ENCODE measurements at places on chromosomes 11 and 22.

- no peak for DNase-seq
Observed at GRCh38 chr11:115894176-115894575, 390.0 kb upstream of the CADM1 start.

GRCh38 chr11:96033095-96033494, 109.2 kb upstream of the MTMR2 start:
- DNase-seq: no peak

DNA sequence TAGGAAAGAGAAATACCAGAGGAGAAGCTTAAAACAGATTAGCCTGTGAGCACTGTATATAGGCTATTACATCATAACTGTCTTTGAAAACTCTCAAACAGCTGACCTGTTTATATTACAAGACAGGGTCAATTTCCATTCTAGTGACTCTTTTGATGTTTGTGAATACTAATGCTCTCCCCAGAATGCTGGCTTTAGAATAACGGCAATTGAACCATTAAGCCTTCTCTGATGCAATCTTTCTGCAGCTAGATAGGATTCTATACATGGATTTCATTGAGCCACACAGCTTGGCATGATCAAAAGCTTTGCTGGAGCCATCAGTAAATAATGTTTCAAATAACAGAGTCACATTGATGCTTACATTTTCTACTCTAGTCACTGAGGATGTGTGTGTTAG, 122.7 kb upstream of the FAT3 start:
- no peak for DNase-seq

- peak; percentile 90 for DNase-seq
Observed at GRCh38 chr22:45538281-45538680, 35.6 kb downstream of the FBLN1 start.

DNA sequence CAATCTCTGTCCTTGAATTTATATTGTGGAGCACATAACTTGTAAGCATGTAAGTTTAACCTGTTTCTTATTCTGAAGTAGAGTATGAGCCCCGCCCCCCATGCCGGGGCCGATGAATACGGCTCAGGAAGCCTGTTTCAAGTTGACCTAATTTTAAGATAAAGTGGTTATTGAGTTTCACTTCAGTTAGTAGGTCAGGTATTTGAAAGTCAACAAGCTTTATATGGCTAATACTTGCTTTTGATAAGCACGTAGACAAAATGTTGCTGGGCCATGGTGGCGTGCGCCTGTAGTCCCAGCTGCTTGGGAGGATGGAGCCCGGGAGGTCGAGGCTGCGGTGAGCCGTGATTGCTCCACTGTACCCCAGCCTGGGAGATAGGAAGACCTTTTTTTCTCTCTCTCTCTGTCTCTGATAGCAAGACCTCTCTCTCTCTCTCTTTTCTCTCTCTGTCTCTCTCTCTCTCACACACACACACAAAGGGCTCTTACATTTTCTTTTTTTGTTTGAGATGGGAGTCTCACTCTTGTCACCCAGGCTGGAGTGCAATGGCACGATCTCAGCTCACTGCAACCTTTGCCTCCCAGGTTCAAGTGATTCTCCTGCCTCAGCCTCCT, 14.4 kb downstream of the YWHAH start:
- no peak for DNase-seq

DNA sequence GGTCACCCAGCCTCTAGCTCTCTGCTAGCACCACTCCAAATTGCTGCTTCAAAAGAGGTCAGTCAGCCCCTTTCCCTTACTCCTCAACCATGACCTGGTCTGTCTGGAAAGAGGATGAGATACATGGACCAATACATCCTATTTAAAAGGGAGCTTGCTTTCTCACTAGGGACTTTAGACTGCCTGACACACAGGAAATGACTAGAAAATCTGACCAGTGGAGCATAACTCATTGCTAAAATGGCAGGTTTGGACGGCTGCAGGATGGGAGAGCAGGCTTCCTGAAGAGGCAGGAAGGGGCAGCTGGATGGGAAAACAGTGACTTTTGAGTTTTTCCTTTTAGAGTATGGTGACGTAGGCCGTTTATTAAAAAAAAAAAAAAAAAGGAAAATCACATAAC, 25.3 kb downstream of the STIM1 start:
- no peak for DNase-seq

GRCh38 chr11:62923601-62924411, 2.6 kb upstream of the CHRM1 start:
- DNase-seq: no peak

DNA sequence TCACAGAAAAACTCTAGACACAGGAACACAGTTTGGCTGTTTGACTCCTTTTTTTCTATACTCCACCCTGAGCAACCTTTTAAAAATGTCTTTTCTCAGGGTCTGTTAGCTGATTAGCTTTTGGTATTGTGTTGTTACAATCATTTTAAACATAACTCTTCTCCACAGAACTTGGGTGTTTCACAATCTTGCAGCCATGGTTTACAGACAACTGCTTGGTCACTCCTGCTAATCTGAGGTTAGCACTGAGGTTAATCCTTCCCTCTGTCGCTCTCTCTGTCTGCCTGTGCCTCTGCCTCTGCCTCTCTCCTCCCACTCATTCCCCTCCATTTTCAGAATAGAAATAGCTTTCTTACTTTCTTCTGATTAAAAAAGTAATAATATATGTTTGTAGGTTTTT, 62.4 kb upstream of the ZBED5 start:
- no peak for DNase-seq

GRCh38 chr22:46058591-46059519, 81.9 kb upstream of the WNT7B start:
- DNase-seq: peak; percentile 24

DNA sequence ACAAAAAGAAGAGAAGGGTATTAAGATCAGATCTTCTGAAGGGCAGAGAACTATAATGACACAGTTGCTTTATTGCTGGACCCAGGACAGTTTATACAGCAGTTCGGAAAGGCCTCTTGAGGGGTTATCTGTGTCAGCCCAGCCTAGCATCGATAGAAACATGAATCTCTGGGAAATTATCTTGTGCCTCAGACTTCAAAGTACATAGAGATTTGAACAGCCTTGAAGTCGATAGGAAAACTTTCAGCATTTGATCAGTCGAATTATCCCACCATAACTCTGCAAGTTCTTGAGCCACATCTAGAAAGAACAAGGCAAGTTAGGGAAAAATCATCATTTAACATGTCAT, 2.5 kb upstream of the LMO2 start:
- DNase-seq: no peak

GRCh38 chr11:117328375-117329010, 839 bp downstream of the CEP164 start:
- no peak for DNase-seq

GRCh38 chr11:9206496-9206895, 58.7 kb downstream of the DENND5A start:
- DNase-seq: no peak

DNA sequence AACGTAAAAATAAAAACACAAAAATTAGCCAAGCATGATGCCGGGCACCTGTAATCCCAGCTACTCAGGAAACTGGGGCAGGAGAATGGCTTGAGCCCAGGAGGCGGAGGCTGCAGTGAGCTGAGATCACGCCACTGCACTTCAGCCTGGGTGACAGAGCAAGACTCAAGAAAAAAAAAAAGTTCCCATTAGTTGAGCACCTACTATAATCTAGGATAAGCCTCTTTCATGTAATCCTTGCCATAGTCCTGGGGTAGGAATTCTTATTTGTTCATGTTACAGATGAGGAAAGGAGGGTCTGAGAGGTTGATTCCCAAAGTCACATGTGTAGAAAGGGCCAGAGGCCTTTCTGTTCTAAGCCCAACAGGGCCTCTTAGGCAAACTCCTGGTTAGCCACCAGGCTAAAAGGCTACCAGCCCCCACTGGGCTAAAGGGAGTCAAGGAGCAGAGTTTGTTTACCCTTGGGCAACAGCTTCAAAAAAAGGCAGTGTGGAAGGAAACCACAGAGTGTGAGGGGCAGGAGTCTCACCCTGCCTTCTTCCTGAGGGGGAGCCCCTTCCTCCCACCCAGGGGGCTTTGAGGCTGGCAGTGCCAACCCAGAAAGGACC, 21.6 kb upstream of the CSNK1E start:
- DNase-seq: peak; percentile 11

- no peak for DNase-seq
Observed at GRCh38 chr11:17489751-17490150, 13.1 kb upstream of the ABCC8 start.

DNA sequence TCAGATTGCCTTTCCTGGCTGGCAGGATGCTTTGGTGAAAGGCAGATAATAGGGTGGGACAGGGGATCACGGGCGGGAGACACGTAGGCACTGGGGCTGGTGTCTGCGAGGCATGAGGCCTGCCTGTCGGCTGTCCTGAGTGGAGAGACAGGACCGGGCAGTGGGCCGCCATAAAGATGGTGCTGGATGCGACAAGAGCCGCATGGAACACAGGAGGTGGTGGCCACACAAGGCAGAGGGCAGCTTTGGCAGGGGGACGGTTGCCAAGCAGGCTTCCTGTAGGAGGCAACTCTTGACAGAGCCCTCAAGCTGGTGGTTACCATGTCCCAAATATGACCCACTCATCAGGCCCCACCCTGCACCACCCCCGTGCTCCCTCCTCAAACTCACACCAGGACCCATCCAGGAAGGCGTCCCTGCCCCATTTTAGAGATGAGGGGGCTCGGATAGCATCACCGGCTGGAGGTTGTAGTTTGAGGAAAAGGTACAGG, 4.9 kb upstream of the PPARA start:
- no peak for DNase-seq

DNA sequence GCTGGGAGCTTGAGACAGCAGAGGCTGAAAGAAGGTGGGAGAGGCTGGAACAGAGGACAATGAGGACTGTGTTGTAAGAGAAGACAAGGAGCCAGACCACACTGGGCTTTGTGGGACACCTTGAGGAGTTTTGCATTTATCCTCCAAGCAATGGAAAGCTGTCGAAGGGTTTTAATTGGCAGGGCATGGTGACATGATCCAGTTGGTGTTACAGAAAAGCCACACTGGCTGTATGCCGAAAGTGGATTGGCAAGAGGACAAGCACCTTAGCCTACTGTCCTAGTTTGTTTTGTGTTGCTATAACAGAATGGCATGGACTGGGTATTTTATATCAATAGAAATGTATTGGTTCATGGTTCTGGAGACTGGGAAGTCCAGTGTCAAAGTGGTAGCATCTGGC, 14.0 kb upstream of the APLNR start:
- no peak for DNase-seq

- no peak for DNase-seq
Observed at GRCh38 chr11:102026959-102027358, 20.3 kb upstream of the CFAP300 start.

GRCh38 chr11:73346186-73346935, 29.8 kb upstream of the RELT start:
- no peak for DNase-seq

- no peak for DNase-seq
Observed at GRCh38 chr22:47122441-47123000, 360.1 kb downstream of the TBC1D22A start.

DNA sequence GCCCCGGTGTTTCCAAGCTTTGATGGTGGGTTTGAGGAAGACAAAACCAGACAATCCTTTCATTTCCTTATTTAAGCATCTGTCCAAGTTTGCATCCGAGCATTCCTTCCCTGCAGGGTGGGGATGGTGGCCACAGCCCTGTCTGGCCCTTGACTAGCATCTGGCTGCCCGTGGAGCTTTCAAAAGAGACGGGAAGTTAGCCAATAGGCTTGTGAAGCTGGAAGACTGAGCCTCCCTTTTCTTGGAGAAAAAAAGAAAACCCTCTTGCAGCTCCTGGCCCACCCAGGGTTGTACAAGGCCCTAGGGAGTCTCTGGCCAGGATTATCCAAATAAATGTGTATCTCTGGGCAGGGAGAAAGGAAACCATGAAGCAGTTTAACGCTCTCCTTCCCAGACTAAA, 60.6 kb downstream of the MICAL2 start:
- DNase-seq: peak; percentile 78

GRCh38 chr11:119504371-119504770, 81.4 kb upstream of the THY1 start:
- DNase-seq: no peak

DNA sequence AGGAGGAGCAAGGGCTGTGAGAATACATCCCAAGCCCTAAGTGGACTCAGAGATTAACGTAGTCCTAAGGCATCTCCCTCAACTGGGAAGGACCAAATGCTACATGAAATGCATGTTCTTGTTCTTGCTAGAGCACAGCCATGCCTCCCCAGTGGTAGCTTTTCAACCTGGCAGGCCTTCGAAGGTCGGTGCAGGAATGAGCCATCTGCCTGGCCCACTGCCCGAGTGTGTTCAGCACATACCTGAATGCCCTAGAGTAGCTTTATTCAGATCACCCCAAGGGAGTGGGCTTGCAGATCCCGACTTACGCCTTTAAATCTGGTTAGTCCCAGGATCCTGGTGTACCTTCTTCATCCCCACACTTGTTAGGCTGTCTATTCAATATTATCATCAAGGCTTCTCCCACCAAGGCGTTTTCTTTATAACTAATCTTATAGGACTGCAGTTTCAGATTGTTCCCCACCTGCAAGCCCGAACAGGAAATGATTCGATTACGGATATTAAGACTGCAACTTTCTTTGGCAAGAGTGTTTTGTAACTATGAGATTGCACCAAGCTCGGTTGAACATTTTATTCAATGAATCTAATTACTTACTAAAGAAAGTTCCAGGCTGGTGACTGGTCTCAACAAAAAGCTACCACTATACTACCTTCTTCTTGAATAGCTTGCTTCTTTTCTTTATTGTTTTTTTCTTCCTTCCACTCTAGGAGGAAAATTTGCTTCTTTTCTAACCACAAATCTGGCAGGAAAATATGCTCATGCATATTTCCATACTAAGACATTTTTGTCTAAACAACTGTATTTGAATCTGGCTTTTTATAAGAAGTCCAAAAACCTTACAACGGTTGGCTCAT, 115.6 kb downstream of the SGSM3 start:
- DNase-seq: no peak

DNA sequence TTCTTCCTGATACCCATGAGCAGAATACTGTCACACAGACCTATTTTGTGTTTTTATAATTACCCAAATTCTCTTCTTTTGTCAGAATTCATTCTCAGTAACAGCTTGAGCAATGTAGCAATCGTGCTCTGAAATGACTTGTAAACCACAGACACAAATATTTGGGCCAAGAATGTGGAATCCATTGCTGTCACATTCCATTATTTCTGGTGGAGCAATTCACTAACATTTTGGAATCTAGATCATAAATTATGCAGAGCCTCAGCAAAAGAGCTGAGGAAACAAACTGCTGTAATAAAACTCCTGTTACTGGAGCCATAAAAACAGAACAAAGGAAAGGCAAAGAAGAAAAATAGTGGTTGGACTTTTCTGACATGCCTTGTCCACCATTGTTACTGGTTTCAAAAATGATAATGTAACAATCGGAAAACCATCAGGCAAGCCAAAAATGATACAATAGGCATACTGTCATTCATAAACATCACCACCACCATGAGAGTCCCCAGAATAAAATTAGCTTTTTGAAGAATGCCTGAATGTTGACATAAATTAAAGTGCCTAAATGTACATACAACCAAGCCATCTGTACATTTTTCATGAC, 223.4 kb upstream of the PITPNB start:
- no peak for DNase-seq

DNA sequence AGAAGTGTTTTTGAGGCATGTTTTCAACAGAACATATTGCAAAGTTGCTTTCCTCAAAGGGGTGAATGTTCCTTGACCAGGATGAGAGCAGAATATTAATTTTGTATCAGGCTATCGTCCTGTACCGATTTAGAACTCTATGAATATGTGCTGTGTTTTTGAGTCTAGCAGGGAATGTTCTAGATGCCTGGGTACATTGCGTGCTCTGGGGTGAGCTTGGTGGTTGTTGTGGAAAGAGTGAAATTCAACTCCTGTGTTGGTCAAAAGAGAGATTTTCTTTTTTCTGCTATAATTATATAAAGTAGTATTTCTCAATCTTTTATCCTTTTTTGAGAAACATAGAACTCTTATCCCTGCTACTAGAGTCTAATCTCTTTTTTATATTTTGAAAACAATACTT, 51.2 kb upstream of the OR4B1 start:
- no peak for DNase-seq

- DNase-seq: no peak
Observed at GRCh38 chr22:43364169-43364435, 20.9 kb upstream of the SCUBE1 start.

Measured in tibial artery (tissue), 4 donors.